ENCODE measurements at places on chromosomes 3 and 15.

- no peak for DNase-seq
Measured at GRCh38 chr3:106830334-106830733, 546.9 kb upstream of the CCDC54 start.

DNA sequence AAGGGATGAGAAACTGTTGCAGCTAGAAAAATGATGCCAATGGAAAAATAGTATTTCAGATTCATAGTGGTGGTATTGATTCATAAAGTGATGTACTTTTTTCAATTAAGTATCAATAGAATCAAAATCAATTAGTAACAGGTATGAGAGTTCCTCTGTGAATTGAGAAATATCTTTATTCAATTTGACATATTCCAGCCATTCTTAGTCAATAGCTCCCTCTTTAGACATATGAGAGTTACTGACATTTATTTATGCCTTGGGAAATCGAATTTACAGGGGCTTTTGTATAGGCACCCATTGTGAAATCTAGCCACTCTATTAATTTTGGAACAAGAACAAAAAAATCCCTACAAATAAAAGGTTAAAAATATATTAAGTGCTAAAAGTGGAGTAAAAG, 386.9 kb upstream of the CNTN3 start:
- DNase-seq = no peak

DNA sequence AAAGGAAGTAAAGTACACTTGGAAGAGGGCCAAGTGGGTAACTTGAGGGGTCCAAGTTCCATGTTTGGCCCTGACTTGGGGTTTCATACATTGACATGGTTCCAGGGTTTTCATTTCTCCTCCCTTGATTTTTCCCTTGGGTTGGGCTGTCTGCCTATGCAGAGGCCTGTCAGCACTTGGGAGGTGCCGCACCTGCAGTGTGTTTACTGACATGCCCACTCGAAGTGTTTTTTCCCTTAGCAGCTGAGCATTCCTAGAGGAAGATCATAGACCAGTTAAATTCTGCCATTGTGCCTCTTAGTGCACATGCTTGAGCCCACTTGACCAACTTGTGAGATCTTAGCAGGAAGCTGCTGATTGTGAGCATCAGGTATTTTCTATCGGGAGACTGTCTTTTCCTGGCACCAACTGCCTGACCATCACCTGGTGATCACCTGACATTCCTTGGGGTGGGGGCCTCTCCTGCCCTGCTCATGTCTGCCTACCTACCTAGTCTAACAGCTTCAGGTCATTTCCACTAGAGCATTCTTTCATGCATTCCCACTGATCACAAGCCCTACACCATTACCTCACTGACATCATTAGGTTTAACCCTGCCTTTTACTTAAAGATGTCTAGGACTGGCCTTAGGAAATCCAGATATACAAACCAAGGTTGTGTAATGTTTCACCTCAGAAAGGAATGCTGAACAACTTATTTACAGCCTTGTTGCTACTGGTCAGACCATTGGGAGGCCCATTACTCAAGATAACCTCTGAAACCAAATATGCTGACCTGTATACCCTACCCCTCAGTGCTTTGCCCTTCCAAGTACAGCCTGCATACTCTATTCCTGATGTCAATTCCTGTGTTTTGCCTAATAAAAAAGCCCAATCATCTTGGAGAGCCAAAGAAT, 68.3 kb downstream of the CD47 start:
- DNase-seq = no peak

GRCh38 chr15:83581381-83581780, 72.5 kb upstream of the ADAMTSL3 start:
- no peak for DNase-seq

DNA sequence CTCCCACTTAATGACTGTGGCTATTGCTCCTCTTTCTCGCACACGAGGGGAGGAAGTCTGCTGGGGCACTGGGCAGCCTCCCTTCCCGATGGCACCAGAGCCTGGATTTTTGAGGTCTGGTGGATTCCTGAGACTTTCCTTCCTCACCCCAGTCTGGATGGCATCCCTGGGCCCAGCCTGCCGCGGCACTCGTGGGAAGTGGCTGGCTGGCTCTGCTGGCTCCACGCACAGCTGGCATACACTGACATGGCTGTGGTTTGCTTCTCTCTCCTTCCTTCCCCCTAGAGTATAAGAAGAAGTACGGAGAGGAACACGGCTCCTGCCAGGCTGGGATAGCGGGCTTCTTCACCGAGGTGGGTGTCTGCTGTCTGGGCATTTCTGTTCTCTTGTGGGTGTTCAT, 319.8 kb upstream of the LRRFIP2 start:
- no peak for DNase-seq

GRCh38 chr15:68999091-68999490, 15.4 kb upstream of the NOX5 start:
- DNase-seq = no peak

DNA sequence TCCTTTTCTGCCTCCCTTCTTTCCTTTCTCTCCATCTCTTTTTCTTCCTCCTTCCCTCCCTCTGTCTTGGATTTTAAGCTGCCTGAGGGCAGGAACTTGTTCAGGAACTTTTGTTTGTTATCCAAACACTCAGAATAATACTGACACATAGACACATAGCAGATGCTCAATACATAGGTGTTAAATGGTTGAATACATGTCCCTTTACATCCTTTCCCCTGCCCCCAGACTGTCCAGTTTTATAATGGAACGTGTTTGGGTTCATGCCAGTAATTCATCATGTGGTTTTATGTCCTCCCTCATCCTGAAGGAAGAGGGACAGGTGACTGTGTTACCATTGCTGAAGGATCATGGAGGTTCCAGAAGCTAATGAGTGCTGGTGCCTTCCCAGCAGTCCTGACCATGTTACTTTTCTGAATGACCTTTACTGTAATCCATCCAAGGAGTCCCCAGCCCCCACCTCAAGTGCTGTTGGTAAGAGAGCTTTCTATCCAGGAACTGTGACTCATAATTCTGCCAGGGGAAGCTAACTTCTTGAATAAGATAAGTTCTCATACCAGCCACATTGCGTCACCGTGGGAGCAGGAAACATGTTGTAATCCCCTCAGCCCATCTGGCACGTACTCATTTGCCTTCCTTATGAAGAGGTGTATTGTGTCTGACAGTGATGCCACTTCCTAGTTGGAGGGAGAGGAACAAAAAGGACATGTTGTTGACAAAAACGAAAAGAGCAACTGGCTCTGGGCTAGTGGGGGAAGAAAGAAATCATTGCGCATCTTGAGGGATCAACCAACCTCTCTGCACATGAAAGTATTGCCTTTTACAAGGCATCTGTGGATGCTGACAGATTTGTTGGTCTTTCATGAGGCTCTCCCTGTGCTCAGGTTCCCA, 52.4 kb downstream of the IL1RAP start:
- no peak for DNase-seq

DNA sequence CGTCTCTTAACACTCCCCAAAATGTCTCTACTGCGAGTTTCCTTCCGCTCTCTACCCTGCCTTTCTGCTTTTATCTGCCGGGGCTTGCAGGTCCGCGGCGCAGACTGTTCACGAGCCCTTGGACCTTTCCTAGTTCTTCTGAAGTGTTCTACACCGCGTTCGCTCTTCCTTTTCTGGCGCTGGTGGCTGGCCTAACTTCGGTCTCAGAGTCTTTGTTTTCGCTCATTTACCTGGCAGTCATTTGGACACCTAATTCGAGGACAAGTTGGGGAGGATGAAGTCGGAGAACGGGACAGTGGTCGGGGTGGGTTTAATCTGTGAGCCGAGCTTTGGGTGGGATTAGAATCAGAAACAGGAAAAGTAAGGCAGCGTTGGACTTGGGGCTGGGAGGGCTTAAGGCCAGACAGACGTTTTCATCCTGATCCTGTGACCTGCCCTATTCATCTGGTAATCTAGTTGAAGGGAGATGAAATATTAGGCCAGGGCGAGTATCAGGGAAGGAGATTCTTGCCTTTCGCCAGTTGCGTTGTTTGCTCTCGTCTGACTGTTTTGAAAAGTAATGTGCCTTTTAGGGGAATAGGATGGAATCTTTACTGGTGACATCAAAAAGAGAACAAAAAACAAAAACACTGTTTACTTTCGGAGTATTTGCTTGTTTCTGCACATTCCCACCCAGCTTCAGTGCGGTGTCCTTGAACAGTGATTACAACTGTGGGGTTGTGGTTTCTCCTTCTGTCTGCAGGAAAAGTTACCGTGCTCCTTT, 1.8 kb downstream of the DIPK2A start:
- DNase-seq = no peak

GRCh38 chr15:64356710-64357040, 702 bp upstream of the CSNK1G1 start:
- DNase-seq = no peak

DNA sequence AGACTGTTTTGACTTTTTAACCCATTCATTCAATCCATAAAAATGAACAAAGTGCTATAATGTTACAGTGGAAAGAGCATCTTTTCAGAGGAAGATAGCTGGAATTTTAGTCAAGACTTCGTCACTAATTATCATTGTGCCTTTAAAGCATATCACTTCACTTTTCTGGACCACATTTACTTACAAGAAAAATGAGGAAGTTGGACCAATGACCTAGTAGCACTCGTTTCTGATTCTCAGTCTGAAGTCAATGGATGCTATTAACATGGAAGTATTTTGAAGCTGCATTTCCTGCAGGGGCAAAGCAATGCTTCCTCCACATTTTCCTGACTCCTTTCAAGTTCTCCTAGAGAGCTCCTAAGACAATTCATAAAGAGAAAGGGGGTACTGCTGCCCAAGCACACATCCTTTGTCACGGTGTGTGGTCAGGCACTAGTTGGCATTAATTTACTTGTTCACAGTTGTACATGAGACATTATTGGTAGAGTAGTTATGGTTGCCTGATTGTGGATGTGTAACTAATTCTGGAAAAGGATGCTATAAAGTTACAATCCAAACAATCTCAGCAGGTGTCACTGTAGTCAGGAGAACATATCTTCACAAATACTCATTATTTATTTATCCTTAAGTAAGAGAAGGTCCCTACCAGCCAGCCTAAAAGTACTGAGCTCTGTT, 1049.1 kb downstream of the FHIT start:
- DNase-seq = no peak

- no peak for DNase-seq
Measured at GRCh38 chr3:190076601-190077394, 43.9 kb downstream of the P3H2 start.

DNA sequence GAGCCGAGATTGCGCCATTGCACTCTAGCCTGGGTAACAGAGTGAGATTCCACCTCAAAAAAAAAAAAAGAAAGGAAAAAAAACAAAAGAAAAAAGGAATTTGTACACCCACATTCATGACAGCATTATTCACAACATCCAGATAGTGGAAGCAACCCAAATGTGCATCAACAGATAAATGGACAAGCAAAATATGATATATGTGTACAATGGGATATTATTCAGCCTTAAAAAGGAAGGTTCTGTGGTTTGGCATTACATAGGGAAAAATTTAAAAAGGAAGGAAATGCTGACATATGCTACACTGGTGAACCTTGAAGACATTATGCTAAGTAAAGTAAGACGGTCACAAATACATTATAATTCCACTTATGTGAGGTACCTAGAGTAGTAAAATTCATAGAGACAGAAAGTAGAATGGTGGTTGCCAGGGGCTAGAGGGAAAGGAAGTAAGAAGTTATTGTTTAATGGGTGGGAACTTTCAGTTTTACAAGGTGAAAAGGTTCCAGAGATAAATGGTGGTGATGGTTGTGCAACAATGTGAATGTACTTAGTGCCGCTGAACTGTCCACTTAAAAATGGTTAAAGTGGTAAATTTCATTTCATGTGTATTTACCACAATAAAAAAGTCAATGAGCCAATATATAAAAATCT, 118.5 kb downstream of the MYLK start:
- DNase-seq = no peak

DNA sequence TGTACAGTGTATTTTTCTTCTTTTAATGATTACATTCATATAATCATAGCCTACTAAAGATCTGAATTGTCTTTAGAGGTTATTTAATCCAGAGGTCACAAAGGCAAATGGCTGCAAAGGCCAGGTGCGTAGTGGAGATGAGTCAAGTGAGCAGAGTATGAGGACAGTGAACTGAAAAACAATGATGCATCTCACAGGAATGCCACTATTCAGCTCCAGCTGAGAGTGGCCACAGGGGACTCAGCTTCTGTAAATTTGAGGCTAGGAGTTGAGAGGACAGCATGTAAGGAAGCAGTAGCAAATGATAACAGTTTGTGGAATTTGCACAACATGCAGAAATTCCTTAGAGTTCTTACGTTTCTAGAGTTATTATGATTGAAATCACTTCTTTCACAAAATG, 50.4 kb downstream of the COL6A5 start:
- DNase-seq = no peak

DNA sequence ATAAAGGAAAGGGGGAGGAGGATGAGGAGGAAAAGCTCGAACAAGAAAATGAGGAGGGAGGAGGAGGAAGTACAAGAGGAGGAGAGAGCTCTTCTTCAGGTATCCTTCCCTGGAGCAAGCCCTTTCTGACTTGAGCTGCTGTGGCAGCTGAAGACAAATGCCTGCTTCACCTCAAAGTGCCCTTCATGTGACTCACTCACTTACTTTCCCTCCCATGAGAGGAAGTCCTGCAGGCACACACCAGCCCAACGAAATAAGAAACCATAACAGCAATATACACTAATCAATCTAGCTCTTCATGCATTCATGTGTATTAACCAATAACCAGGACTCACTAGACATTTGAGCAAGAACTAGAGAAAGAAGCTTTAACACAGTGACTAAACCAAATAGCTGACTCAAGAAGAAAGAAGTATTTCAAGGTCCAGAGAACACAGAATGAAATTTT, 251.9 kb downstream of the IGSF11 start:
- no peak for DNase-seq

DNA sequence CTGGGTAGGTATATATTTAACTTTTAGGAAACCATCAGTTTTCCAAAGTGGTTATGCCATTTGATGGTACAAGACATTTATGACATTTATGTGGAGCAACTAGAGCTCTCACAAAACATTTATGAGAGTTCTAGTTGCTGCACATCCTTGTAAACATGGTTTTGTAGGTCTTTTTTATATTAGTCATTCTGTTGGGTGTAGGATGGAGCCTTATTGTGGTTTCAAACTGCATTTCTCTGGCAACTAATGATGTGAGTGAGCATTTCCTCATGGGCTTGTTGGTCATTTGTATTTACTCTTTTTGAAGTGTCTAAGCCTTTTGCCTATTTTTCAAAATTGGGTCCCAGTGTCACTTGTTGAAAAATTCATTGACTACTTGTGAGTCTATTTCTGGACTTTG, 45.7 kb upstream of the MGLL start:
- DNase-seq = no peak

GRCh38 chr3:191461113-191461595, at the start of gene PYDC2:
TSS of gene PYDC2 (plus strand) at chr3:191461163. CDS start at chr3:191461163, 0 bp downstream.
- DNase-seq = no peak

DNA sequence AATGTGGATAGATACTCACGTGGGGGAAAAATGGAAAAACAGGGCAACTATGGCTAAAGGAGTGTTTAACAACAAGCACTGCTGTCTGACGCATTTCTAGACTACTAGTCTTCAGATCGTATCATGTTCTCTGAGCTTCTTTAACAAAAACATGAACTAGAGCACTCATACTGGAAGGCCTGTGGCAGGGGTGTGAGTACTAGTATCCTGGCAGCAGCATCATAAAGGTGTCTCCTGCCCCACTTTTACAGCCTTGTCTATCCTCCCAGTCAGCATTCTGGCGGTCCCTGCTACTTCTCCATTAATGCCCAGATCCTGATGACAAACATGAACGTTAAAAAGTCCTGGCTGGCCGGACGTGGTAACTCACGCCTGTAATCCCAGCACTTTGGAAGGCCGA, 4.0 kb downstream of the FMN1 start:
- DNase-seq = no peak

Data from stimulated activated CD4-positive, alpha-beta T cell treated with anti-CD3 and anti-CD28 coated beads, Interleukin-15, amount 100 ng/mL, for 1 hour (primary cell).